Activated T-helper 1 cell treated with Interleukin-2 at 50 U/mL for 16 hours (primary cell): ENCODE measurements at places on chromosomes 16 and 17.

DNA sequence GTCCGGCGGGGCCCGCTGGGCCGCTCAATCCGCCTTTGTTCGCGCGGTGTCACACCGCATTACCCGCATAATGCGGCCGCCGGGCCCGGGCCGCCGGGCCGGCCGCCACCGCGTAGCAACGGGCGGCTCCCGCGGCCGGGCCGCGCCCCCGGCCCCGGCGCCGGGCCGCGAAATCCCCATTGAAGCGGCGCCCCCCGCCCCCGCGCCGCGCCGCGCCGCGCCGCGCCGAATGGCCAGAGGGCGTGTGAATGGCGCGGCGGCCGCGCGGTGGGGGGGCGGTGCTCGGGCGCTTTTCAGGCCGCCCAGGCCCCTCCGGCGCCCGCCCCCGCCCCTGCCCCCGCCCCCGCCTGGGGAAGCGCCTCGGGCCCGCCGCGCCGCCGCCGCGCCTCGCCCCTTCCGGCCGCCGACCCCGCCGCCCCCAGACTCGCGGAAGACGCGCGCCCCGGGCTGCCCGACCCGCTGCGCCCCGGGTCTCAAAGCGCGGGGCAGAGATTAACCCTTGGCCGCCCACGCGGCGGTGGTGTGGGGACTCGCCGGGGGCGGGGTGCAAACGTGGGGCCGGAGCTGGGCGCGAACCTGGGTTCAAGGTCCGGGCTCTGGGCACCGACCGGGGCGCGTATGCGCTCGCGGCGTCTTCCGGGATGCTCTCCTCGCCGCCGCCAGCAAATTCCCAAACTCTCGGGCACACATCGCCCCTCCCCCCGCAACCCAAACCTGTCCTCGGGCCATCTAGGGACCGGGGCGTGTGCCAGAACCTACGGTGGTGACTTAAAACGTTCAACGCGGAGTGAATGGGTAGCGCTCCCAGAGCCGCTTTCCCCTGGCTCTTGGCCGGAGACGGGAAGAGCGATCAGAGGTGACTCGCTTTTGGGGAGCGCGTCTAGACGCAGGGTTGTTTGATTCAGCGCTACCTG, 46.7 kb downstream of the WNT3 start:
- DNase-seq = no peak

DNA sequence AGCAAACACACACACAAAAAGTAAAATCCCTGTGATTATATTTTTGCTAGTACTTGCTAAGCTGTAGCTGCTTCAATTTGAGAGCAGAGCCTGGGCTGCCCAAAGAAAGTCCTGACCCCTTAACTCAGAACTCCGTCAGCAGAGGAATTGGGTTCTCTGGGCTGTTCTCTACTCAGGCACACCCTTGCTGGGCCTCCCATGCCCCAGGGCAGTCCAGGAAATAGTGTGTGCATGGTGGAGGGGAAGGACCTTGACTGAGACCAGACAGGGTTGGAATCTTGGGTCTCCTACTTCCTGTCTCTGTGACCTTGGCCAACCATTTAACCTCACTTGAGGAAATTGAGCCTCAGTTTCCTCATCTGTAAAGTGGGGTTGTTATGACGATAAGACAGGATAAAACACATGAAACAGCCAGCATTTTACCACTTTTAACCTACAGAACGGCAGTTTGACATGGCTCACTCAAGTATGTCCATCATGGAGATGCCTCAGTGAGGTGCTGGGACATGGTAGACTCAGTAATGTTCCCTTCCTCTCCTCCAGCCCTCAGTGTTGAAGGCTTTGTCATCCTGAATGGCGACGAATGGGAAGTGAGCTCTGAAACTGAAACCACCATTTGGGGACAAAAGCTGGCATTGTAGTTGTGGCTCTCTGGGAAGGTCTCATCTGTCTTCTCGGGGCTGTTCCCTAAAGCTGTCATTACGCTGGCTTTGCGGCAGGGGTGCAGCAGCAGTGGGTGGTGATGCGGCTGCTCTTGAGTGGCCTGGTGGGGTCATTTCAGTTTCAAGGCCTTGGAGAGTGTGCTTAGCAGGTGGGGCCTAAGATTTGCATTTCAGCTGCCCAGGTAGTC, 74.9 kb downstream of the CMIP start:
- DNase-seq = no peak

DNA sequence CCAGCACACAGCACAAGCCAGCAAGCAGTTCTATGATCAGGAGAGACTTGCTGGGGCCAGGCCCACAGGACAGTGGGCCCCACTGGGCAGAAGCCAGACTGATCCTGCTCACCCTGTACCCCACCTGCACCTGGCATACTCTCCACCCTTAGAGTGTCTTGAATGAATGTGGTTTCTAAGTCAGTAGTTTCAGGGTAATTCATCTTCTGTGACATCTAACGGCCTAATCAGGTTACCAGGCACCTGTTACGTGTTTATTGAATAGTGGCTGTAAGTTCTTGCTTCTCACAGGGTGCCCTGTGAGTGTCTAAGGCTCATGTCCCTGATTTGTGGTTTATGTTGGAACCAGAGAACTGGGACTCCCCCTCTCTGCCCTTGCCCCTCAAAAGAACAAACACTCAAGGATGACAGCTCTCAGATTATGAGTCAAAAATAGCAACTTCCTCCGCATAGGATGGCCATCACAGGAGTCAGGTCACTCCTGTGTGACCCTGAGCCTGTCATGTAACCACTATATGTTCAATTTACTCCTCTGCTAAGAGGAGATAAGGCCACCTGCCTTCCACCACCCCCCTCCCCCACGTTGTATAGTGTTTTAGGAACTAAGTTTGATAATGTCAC, 7.0 kb upstream of the OR2C1 start:
- DNase-seq = no peak

- DNase-seq = no peak
Measured at GRCh38 chr16:69036399-69037091, 68.9 kb upstream of the HAS3 start.

DNA sequence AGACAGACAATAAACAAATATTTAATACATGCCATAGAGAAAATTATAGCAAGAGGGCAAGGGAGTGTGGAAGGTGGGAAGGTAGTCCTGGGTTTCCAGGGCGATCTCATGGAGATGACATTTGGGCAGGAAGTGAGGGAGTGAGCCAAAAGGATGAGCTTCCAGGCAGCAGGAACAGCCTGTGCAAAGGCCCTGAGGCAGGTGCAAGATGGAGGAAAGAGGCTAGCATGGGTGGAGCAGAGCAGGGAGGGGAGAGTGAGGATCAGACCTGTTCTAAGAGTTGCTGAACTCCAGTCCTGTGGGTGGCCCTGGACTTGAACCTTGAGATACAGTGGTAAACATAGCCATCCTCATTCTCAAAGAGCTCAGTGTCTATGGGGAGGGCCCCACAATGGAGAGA, 94.7 kb downstream of the MGAT5B start:
- no peak for DNase-seq

GRCh38 chr16:85279825-85280545, 167.7 kb upstream of the CIBAR2 start:
- no peak for DNase-seq

DNA sequence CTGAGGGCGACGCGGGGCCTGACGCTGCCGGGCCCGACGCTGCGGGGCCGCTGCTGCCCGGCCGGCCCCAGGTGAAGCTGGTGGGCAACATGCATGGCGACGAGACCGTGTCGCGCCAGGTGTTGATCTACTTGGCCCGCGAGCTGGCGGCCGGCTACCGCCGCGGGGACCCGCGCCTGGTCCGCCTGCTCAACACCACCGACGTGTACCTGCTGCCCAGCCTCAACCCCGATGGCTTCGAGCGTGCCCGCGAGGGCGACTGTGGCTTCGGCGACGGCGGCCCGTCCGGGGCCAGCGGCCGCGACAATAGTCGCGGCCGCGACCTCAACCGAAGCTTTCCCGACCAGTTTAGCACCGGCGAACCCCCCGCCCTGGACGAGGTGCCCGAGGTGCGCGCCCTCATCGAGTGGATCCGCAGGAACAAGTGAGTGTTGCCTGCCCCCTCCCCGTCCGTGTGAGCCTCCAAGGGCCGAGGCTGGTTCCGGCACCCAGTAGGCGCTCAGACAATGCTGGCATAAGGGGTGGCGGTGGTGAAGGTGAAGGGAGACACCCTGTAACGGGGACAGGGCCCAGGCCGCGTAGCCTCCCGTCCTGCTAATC, 676 bp downstream of the CPD start:
- DNase-seq = no peak

GRCh38 chr17:63631626-63632025, 9.4 kb downstream of the MAP3K3 start:
- no peak for DNase-seq

DNA sequence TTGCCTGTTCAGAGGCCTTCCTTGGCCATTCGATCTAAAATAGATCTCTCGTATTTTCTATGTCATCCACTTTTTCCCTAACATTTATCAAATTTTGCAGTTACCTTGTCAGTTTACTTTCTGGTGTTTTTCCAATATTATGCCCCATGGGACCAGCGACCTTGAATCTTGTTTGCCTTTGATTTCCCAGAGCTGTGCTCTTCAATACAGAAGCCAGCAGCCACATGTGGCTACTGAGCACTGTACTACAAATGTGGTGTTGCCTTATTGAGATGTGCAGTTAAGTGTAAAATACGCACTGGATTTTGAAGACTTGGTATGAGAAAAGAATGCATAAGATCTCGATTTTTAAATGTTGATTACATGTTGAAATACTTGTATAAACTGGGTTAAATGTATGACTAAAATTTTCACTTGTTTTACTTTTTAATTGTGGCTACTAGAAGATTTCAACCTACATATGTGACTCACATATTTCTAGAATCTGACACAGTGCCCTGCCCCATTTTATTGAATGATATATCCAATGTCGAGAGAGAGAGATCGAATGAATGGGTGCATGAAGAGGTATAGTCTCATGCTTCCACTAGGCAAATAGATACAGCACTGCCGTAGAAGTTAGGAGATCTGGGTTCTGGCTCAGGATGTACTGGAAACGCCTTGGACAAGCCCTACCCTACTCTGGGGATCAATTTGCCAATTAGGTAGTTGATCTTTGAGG, 824 bp upstream of the PSME3 start:
- no peak for DNase-seq
